Cardiac atrium fibroblast (primary cell): ENCODE measurements at places on chromosomes 5 and 9. TPM values are rescaled to one million over a fixed set of nuclear protein-coding genes. Genes with fewer than 3 reads are reported as not detected.

The ADAMTS16 gene
- total RNA-seq, result not detected in 2 replicates

The IL3 gene
- not detected in 2 replicates for total RNA-seq

The SH3TC2 gene
- 4.9 and 7.4 TPM in 2 replicates for total RNA-seq

The SPINK6 gene
- not detected in 2 replicates for total RNA-seq

The PLAC8L1 gene
- not detected in 2 replicates for total RNA-seq

The RANBP17 gene
- 5.6 and 16.2 TPM in 2 replicates for total RNA-seq

The FREM1 gene
- total RNA-seq, result under 0.01 and 0.16 TPM in 2 replicates

The CCDC180 gene
- under 0.01 TPM in 1 of 2 replicates, not detected in the other for total RNA-seq

The FCN2 gene
- total RNA-seq, result not detected in 2 replicates

The SEPTIN8 gene
- 26.9 and 41.5 TPM in 2 replicates for total RNA-seq

The POLR3G gene
- 0.72 and 2.3 TPM in 2 replicates for total RNA-seq

The CD74 gene
- total RNA-seq, result 0.65 TPM in 1 of 2 replicates, not detected in the other

The SOHLH1 gene
- total RNA-seq, result not detected in 2 replicates

The FBXL7 gene
- 8.3 and 8.8 TPM in 2 replicates for total RNA-seq

The CDH18 gene
- total RNA-seq, result not detected in 2 replicates

The TXNDC8 gene
- total RNA-seq, result not detected in 2 replicates

The FOXD4 gene
- not detected in 2 replicates for total RNA-seq

The PCDHB11 gene
- 0.18 and 0.65 TPM in 2 replicates for total RNA-seq

The ZNF300 gene
- 4.0 and 4.5 TPM in 2 replicates for total RNA-seq

The FGFR4 gene
- 16.4 and 19.8 TPM in 2 replicates for total RNA-seq

The PPP1R26 gene
- 5.6 and 7.6 TPM in 2 replicates for total RNA-seq

The C9orf153 gene
- total RNA-seq, result 0.16 TPM in 1 of 2 replicates, not detected in the other

The SPEF2 gene
- 0.81 and 1.1 TPM in 2 replicates for total RNA-seq

The SNX2 gene
- total RNA-seq, result 53.1 and 63.7 TPM in 2 replicates

The DPM2 gene
- total RNA-seq, result 7.8 and 15.6 TPM in 2 replicates

The IRX2 gene
- 0.72 and 3.2 TPM in 2 replicates for total RNA-seq

The SPINK1 gene
- not detected in 2 replicates for total RNA-seq

The SLC27A6 gene
- not detected in 2 replicates for total RNA-seq

The SLC34A1 gene
- total RNA-seq, result not detected in 2 replicates

The CDHR2 gene
- not detected in 2 replicates for total RNA-seq

The GRIN1 gene
- total RNA-seq, result not detected in 2 replicates

The OR1J1 gene
- not detected in 2 replicates for total RNA-seq

The OR13C9 gene
- total RNA-seq, result not detected in 2 replicates

The MUSK gene
- total RNA-seq, result 0.36 and 0.49 TPM in 2 replicates

The SPINK14 gene
- total RNA-seq, result not detected in 2 replicates

The NPR3 gene
- 21.8 and 35.8 TPM in 2 replicates for total RNA-seq

The SPINK4 gene
- not detected in 2 replicates for total RNA-seq

The FOXD4L3 gene
- not detected in 2 replicates for total RNA-seq

The F2RL1 gene
- 24.2 and 35.8 TPM in 2 replicates for total RNA-seq

The C5orf58 gene
- not detected in 2 replicates for total RNA-seq

The CCDC152 gene
- 2.2 and 2.3 TPM in 2 replicates for total RNA-seq

The CCT5 gene
- 282 and 354 TPM in 2 replicates for total RNA-seq

The TMEM250 gene
- 38.5 and 46.7 TPM in 2 replicates for total RNA-seq

The CARTPT gene
- not detected in 2 replicates for total RNA-seq

The CHSY3 gene
- 9.9 and 10.9 TPM in 2 replicates for total RNA-seq

The RALGPS1 gene
- 0.65 and 0.72 TPM in 2 replicates for total RNA-seq

The SLC34A3 gene
- not detected in 2 replicates for total RNA-seq
